ENCODE measurements at places on chromosomes 4 and X.

DNA sequence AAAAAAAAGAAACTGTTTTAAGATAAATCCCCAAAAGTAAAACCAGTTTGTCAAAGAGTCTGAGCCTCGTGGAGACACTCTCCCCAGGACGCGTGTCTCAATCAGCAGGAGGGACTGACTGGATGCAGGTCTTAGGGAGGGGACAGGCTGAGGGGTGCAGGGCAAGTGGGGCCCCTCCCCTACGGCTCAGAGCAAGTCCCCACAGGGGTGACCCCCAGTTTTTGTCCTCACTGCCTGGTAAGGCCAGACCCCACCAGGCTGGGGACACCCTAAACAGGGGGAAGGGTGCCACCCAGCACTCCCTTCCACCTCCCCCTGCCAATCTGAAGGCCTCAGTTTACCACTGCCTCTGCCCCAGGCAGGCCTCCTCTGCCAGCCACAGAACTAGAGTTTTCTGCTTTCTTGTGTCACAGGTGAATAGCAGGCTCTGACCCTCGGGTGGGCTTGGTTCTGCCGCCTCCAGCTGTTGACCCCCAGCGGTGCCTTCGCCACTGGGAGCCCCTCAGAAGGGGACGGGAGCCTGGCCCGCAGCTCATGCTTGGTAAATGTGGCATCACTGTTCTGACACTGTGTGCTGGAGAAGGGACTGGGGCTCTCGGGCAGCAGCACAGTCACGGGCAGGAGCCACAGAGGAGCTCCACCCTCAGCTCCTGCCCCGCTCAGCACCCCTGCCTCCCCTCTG, 69.8 kb upstream of the MXD4 start:
- no peak for DNase-seq

DNA sequence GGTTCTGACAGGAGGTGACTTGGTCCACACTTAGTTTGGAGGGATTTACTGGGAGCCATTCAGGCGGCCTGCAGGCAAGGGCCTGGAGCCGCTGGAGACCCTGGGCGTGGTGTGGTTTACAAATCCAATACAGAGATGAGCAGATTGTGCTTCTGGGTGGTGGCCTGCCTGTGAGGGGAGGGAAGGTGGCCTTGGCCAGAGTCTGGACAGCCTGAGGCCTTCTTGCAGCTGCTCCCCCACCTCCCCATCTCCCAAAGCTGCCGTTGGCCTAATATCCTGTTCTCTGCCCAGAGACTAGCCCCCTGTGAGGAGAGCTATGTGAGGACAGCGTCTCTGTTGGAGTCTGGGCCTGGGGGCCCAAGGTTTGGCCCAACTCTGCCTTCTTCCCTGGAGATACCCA, 163.9 kb upstream of the MAMLD1 start:
- no peak for DNase-seq

DNA sequence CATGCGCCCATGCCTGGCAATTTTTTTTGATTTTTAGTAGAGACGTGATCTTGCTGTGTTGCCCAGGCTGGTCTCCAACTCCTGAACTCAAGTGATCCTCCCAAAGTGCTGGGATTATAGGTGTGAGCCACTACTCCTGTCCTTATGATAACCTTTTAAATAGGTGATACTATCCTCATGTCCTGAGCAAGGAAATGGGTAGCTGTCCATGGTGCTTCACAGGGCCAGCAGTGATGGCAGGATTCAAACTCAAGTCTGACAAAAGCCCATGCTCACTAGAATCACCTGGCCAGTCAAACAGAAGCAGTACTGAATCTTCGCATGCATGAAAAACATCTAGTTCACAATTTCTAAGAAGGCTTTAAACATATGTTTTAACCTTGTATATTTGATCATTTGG, 235.1 kb downstream of the NR3C2 start:
- no peak for DNase-seq

DNA sequence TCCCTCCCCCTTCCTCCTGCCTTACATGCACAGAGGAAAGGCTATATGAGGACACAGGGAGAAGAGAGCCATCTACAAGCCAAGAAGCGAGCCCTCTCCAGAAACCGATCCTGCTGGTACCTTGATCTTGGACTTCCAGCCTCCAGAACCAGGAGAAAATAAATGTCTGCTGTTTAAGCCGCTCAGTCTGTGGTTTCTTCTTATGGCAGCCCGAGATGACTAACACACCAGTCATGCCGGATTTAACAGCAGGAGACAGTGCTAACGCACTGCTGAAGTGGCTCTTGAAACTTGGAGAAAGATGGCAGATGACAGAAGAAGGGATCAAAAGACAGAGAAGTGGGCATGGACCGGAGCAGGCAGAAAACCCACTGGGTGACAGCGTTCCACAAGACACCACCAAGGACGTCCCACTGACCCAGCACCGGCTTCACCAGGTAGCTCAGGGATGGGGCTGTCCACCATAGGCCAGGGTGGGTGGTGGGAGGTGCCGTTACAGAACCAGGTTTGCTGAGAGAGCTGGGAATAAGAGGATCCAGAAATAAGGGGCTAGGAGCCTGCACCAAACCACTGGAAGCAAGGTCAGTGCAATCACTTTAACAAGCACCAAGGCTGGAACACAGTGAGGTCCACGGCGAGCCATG, 6.2 kb upstream of the MAN2B2 start:
- no peak for DNase-seq

DNA sequence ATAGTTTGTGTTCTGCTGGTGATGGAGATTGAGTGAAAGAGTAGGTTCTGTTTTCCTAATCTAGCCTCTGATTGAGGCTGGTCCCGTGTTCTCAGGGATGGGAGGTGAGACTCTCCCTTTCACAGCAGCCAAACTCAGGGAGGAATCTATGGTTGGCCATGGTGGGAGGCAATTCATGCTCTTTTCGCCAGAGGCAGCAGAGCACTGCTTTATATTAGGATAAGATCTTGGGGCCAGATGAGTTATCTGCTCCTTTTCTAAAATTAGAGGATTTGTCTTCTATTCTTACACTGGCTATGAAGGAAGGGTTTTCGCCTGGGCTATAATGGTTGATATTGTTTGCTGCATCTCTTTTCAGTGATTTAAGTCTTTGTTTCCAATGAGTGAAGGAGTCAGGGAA, 63.9 kb upstream of the NLGN4X start:
- no peak for DNase-seq

GRCh38 chr4:91212211-91212610, 1085.0 kb downstream of the CCSER1 start:
- DNase-seq, result no peak

GRCh38 chrX:49309401-49309981, 6.0 kb downstream of the GAGE10 start:
- DNase-seq, result no peak

DNA sequence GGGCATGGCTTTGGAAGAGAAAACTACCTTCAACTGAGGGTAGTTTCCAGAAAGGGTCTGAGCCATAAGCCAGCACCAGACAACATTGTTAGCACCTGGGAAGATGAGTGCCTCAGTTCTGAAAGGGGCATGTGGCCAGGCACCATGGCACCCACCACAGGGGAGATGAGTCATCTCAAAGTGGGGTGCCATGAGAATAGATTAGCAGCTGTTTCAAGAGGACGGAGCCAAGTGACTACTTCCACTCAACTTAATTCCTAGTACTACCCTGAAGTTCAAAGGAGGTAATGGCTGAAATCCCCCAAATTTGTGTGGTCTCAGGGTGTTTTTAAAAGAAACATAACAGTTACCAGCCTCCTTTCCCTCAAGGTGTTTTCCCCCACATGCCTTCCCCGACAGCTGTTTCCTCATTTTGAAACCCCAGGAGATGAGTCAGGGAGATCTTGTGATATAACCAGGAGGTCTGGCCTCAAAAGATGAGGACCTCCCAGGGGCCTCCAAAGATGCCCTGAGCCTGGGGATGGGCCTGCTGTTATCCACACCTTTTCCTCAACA, 27.8 kb upstream of the FTHL17 start:
- no peak for DNase-seq
